ENCODE measurements at places on chromosomes 6 and 20. TPM values are rescaled to one million over a fixed set of nuclear protein-coding genes. Genes with fewer than 3 reads are reported as not detected.

GRCh38 chr6:11975353-11975977 lies 36.6 kb upstream of the HIVEP1 start:
- no peak for DNase-seq

GRCh38 chr20:20480689-20481088 lies 112.8 kb downstream of the INSM1 start:
- DNase-seq, result no peak

TRIM10 gene
- not detected for total RNA-seq

DNA sequence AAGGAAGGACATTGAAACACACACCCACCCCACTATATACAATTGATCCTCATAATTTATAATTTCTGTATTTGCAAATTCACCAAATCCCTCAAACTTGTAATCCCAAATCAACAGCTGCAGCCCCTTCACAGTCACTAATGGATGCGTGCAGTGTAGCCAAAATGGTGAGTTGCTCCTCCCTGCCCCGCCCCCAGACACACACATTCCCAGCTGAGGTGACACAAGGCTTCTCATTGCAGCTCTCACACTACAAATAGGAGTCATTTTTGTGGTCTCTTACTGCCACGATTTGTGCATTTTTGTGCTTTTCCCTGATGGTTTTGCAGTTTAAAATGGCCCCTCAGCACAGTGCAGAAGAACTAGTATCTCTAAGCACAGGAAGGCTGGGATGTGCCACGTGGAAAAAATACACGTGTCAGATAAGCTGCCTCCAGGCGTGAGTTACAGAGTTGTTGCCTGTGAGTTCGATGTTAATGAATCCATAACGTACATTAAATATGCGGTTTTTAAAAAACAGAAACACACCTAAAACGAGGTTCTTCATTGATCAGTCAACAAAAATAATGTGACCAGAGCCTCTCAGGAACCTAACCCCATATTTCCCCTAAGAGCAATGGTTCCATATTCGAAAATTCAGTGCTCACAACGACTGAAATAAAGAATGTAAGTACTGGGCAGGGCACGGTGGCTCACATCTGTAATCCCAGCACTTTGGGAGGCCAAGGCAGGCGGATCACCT lies 8.2 kb downstream of the ATP9A start:
- peak; percentile 39 for DNase-seq

Measured in Daoy (cell line).